ENCODE measurements at places on chromosomes 13 and 19.

- H3K27me3 ChIP-seq = no peaks in the 10 kb centered on the region
- H3K4me1 ChIP-seq = peaks cover 19% of the 10 kb centered on the region
- peaks cover 19% of the 10 kb centered on the region for H3K36me3 ChIP-seq
- H3K27ac ChIP-seq = no peak overlapping the region
Observed at GRCh38 chr19:45364696-45365095, 5.7 kb downstream of the ERCC2 start.

- H3K4me3 ChIP-seq = peak overlapping the region; percentile 97
- no peaks in the 10 kb centered on the region for H3K27me3 ChIP-seq
- peaks cover 26% of the 10 kb centered on the region for H3K4me1 ChIP-seq
- peak; percentile 64 for DNase-seq
- peak overlapping the region; percentile 88 for H3K27ac ChIP-seq
Observed at GRCh38 chr19:50377051-50377461, 799 bp downstream of the NR1H2 start.

GRCh38 chr13:103965506-103966243, 899.5 kb upstream of the SLC10A2 start:
- H3K27me3 ChIP-seq = no peaks in the 10 kb centered on the region
- DNase-seq = no peak
- H3K4me1 ChIP-seq = no peaks in the 10 kb centered on the region
- no peak overlapping the region for H3K4me3 ChIP-seq

GRCh38 chr19:38543286-38543806, 74.4 kb downstream of the MAP4K1 start:
- DNase-seq = no peak
- H3K4me3 ChIP-seq = no peak overlapping the region
- H3K4me1 ChIP-seq = peaks cover 23% of the 10 kb centered on the region
- H3K36me3 ChIP-seq = no peaks in the 10 kb centered on the region
- H3K27ac ChIP-seq = no peak overlapping the region
- H3K27me3 ChIP-seq = no peaks in the 10 kb centered on the region

DNA sequence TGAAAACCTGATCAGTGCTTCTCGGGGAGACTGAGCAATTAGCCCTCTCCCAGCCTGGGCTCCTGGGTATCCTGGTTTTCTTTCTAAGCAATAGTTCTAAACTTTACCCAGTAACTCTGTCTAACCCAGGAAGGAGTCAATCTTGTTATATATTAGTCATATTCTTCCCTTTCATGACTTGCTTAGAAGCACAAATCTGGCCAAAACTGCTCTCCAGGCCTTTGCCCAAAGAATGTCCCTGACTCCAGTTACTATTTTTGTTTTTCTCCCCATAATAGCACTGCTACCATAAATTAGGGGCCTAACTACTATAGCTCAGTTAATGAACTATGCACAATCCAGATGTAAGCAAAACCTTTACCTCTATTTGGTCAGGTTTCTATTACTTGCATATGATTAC, 355.8 kb upstream of the HTR2A start:
- no peak overlapping the region for H3K27ac ChIP-seq
- DNase-seq = no peak
- no peaks in the 10 kb centered on the region for H3K27me3 ChIP-seq

- H3K27me3 ChIP-seq = no peaks in the 10 kb centered on the region
- peaks cover 6% of the 10 kb centered on the region for H3K36me3 ChIP-seq
- peaks cover 46% of the 10 kb centered on the region for H3K4me1 ChIP-seq
- peak overlapping the region; percentile 98 for H3K4me3 ChIP-seq
- peak overlapping the region; percentile 100 for H3K27ac ChIP-seq
- peak; percentile 57 for DNase-seq
Observed at GRCh38 chr19:39408392-39409207, 2.0 kb downstream of the ZFP36 start.

- DNase-seq = no peak
- H3K36me3 ChIP-seq = peaks cover 8% of the 10 kb centered on the region
- no peaks in the 10 kb centered on the region for H3K27me3 ChIP-seq
- peak overlapping the region; percentile 87 for H3K27ac ChIP-seq
- H3K4me3 ChIP-seq = peak overlapping the region; percentile 71
Observed at GRCh38 chr19:34316741-34317301, 48.2 kb upstream of the GPI start.

GRCh38 chr19:8310342-8311055, 2.3 kb upstream of the CD320 start:
- H3K4me1 ChIP-seq = peaks cover 16% of the 10 kb centered on the region
- no peak for DNase-seq
- peaks cover 6% of the 10 kb centered on the region for H3K36me3 ChIP-seq
- H3K27me3 ChIP-seq = no peaks in the 10 kb centered on the region
- H3K27ac ChIP-seq = no peak overlapping the region

DNA sequence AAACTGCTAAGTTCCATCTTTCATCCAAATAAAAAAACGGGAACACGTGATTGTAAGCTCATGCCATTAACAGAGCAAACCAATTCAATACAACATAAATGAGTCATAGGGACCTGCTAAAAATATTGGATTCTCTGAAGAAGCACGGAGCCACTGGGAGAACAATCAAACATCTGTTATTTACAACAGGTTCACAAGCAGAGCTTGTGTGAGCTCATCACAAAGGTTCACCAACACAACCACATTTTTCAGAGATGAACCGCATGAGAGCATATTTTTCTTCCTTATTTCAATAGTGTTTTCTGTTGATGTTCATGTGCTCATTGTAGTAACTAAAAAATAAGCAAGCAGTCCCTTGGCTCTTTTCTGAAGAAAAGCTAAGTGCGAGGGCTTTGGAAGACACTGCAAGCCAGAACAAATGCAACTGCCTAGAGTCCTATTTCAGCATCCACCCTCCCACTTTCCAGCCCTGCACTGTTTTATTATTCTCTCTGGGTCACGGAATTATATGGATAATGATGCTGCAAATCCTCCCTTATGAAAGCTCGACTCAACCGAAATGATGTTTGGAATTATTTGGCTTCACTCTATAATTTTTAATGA, 545.8 kb downstream of the LIG4 start:
- H3K27me3 ChIP-seq = no peaks in the 10 kb centered on the region
- H3K4me1 ChIP-seq = no peaks in the 10 kb centered on the region
- H3K36me3 ChIP-seq = no peaks in the 10 kb centered on the region
- H3K27ac ChIP-seq = no peak overlapping the region
- H3K4me3 ChIP-seq = no peak overlapping the region
- no peak for DNase-seq

DNA sequence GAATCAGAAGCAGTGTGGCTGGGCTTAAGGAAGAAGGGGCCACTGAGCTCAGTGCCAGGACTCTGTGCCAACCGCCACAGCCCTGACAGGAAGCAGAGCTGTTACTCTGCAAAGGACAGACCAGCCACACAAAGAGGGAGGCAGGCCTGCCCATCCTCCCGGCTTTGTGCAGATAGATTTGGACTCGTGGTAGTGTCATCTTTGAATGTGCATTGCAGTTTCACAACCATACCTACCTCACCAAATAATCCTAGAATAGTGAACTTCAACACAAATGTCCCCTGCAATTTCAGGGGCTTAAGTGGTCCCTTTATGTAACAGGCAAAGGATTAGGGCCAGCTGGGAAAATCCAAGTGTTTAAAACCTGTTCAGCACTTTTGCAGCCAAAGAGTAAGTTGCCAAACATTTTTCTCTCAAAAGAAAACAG, 55.1 kb upstream of the CLDN10 start:
- H3K27ac ChIP-seq = no peak overlapping the region
- no peak overlapping the region for H3K4me3 ChIP-seq
- H3K36me3 ChIP-seq = peaks cover 6% of the 10 kb centered on the region
- DNase-seq = no peak

DNA sequence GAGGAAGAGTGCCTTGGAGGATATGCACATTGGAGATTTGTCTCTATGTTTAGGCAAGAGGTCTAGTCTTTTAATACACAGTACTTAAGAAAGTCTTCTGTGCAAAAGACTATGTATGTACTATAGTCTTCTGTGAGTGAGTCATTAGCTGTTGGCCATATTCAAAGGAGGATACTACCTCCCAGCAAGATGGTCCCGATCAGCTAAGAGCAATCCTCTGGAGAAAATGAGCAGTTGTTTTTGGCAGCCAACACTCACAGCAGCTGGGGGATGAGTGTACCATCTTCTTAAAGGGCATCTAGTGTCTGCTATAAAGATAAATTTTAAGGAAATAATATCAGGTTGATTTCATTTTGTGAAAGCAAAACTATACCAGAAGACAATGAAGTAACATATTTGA, 487.8 kb downstream of the KCTD12 start:
- no peaks in the 10 kb centered on the region for H3K27me3 ChIP-seq
- H3K4me1 ChIP-seq = no peaks in the 10 kb centered on the region
- DNase-seq = no peak
- H3K27ac ChIP-seq = no peak overlapping the region
- H3K4me3 ChIP-seq = no peak overlapping the region
- H3K36me3 ChIP-seq = no peaks in the 10 kb centered on the region

DNA sequence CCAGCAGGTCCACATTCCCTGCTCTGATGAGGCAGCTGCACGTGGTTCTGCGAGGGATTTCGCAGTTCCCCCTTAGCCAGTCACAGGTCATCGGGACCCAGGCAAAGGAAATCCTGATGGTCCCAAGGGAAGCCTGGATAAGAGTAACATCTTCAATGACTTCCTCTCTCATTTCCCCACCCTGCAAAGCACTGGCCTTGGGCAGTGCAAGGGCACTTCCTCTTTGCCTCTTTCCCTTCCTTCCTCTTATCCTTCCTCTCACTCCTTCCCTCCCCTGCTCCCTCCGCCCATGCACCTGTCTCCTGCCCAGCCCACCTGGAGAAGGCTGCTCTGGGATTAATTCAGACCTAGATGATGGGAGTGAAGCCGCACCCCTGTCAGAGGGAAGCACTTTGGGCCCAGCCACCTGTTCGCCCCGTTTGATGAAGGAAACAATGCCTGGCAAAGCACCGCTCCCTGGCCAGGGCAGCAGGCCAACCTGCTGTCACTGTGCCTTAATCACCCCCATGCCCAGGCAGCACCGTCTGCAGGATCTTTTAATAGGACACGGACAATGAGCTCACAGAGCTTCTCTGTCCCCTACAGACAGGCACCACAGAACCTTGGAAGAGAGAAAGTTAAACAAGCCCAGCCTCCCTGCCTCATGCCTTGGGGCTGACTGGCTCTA, 113.5 kb upstream of the PABPC3 start:
- DNase-seq = no peak
- no peaks in the 10 kb centered on the region for H3K36me3 ChIP-seq
- H3K27ac ChIP-seq = no peak overlapping the region
- H3K4me1 ChIP-seq = no peaks in the 10 kb centered on the region

DNA sequence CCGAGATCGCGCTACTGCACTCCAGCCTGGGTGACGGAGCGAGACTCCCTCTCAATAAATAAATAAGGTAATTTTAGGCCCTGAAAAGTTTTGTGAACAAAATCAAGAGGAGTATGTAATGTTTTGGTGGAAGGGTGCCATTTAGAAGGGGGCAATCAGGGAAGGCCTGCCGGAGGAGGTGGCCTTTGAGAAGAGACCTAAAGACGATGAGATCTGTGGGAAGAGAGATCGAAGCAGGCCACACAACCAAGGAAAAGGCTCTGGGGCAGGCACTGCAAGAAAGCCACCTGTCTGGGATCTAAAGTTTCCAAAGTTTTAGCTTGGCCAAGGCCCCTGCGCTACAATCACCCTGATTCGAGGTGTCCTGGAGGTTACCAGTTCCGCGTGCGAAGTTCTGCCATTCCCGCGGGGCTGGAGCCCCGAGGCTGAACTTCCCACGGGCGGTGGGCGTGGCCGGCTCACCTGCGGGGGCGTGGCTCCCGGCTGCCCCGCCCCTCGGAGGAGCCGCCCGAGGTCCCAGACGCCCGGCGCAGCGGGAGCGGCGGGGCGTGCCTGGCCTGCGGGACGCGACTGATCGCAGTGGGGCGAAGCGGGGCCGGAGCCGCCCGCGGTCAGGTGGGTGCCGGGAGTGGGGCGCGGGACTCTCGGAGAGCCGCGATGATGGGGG, at the start of gene KLC3:
TSS of gene KLC3 (plus strand) at position 519 of the 667 bp plus-strand sequence. CDS start 4,792 bp downstream, outside the sequence.
- peak within 1 kb of the TSS; percentile 12 for H3K4me3 ChIP-seq
- peak; percentile 39 for DNase-seq
- H3K27me3 ChIP-seq = peaks cover 17% of the 10 kb centered on the region
- H3K36me3 ChIP-seq = no peaks in the 10 kb centered on the region
- H3K4me1 ChIP-seq = peaks cover 8% of the 10 kb centered on the region

DNA sequence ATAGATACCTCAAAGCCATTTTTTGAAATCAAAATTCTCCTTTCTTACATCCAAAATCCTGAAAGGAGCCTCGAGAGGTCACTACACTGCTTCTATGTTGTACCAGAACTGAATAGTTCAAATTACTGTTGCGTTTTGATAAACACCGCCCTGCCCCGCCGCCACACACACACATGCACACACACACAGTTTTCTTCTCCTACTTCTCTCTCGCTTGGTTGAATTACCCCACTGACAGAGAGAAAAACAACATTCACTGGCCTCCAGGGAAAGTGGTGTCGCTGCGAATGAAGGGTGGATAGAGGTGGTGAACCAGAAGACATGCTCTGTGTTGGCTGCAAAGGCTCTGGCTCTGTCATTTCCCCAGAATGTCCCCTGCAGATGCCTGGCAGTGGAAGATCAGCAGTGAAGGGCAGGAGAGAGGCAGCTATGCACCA, 183.4 kb upstream of the RFC3 start:
- H3K4me3 ChIP-seq = no peak overlapping the region
- H3K27ac ChIP-seq = no peak overlapping the region
- no peaks in the 10 kb centered on the region for H3K36me3 ChIP-seq
- DNase-seq = no peak
- H3K27me3 ChIP-seq = peaks cover 6% of the 10 kb centered on the region
- H3K4me1 ChIP-seq = no peaks in the 10 kb centered on the region

DNA sequence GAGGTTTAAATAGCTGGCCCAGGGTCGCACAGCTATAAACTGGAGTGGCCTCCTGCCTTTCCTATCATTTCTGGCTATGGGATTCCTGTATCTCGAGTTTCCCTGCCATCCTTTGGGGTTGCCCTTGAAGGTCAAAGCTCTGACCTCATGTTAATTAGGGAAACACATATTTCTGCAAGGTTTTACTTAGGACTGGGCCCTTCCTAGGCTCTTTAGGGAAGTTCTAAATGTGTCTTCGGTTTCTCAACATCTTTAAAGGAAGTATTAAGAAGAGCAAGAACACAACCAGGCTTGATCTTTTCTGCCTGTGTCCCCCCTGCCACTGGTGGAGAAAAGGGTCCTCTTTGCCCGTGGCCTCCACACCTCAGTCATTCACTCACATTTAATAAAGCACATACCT, 10.8 kb downstream of the LCP1 start:
- peak overlapping the region; percentile 89 for H3K27ac ChIP-seq
- H3K27me3 ChIP-seq = no peaks in the 10 kb centered on the region
- DNase-seq = no peak
- peaks cover 100% of the 10 kb centered on the region for H3K4me1 ChIP-seq
- H3K4me3 ChIP-seq = peak overlapping the region; percentile 75

GRCh38 chr19:7900931-7901330, 2.7 kb upstream of the MAP2K7 start:
- no peak overlapping the region for H3K4me3 ChIP-seq
- no peak for DNase-seq
- H3K36me3 ChIP-seq = peaks cover 3% of the 10 kb centered on the region
- no peak overlapping the region for H3K27ac ChIP-seq

Data from naive thymus-derived CD8-positive, alpha-beta T cell (primary cell).